ENCODE measurements at places on chromosomes 12 and 14.

GRCh38 chr12:19886639-19887064 is 447.4 kb downstream of the AEBP2 start:
- no peak for DNase-seq

DNA sequence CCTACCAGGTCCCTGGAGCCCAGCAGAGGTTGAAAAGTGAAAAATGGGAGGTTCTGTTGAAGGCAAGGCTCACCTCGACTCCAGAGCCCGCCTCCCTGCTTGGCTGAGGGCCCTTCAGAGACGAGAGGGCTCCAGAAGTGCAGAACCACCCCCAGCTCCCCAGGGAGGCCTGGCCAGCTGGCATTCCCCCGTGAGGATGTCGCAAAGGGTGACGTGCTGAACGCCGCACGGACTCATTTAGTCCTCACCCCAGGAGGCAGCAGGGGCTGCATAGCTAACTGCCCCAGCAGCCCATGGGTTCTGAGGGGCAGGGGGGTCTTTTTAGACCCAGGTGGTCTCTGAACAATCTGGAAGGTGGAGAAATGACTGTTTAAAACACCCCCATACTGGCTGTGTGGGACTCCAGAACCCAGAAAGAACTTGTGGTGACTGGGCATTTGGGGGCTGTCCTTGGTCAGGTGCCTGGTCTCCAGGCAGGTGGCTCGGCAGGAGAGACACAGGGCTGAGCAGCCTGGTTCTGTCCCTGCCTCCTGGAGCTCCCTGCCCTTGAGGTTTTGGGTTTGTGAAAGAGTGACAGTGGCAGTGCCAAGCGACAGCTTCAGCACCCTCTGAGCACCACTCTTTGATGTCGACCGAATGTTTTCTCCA is 32.0 kb downstream of the ANAPC7 start:
- DNase-seq, result peak; percentile 78

DNA sequence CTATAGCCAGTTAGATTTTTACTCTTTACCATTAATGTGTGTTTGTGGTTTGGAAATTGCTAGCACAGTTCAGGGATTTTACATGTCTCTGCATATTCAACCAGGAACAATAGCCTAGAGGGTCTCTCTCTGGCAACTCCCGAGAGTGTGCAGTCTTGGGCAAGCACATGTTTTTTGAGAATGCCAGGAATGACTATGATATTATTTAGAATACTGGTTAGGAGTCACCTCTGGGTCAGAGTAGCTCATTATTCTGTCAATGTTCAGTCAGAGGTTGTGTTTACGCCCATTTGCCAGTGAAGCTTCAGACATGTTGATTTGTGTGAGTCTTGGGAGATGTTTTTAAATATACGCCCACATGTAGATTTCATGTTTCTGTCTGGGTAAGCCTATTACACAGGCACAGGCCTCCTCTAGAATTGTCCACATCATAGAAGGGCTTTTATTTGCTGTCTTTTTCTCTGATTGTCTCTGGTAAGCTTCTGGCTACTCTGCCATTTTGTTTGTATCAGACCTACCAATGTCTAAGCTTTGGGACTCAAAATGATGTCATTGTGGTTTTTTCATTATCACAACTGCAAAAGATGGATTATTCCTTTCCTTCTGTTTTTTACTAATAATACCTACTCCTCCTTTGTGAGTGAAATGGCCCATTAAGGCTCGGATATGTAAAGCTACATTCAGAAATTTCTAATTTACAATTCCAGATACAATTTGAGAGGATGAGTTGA is 203.1 kb upstream of the PPFIA2 start:
- DNase-seq, result no peak

DNA sequence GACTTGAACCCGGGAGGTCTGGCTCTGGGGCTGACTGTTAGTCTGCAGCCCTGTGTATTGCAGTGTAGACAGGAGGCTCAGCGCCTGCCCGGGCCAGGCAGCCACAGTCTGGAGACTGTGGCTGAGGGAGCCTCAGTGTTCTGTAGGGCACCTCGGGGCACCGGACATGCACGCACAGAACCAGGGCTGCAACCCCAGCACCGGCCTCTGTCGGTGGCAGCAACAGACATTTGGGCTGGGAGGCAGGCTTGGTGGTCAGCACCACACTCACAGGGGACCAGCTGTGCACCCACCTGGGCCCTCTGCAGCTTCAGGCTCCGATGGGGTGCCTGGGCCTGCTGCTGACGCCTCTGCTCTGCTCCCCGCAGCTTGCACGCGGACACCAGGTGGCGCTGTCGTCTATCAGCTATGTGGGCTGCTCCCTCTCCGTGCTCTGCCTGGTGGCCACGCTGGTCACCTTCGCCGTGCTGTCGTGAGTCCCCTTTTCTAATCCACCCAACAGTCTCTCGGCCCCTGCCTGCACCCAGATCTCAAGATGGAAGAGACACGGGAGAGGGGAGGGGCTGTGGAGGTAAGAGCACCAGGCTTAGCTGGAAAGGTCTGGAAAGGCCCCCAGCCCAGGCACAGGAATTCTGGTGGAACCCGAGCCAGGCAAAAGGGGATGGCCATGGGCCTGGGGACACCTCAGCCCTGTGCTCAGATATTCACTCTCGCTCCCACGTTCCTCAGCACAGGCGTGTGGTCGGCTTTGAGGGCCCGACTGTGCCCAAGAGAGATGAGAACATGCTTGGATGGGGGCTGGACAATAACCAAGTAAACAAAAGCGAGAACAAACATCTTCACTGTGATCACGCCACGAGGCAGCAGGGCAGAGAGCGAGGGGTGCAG is 151.0 kb downstream of the ADGRD1 start:
- peak; percentile 66 for DNase-seq

DNA sequence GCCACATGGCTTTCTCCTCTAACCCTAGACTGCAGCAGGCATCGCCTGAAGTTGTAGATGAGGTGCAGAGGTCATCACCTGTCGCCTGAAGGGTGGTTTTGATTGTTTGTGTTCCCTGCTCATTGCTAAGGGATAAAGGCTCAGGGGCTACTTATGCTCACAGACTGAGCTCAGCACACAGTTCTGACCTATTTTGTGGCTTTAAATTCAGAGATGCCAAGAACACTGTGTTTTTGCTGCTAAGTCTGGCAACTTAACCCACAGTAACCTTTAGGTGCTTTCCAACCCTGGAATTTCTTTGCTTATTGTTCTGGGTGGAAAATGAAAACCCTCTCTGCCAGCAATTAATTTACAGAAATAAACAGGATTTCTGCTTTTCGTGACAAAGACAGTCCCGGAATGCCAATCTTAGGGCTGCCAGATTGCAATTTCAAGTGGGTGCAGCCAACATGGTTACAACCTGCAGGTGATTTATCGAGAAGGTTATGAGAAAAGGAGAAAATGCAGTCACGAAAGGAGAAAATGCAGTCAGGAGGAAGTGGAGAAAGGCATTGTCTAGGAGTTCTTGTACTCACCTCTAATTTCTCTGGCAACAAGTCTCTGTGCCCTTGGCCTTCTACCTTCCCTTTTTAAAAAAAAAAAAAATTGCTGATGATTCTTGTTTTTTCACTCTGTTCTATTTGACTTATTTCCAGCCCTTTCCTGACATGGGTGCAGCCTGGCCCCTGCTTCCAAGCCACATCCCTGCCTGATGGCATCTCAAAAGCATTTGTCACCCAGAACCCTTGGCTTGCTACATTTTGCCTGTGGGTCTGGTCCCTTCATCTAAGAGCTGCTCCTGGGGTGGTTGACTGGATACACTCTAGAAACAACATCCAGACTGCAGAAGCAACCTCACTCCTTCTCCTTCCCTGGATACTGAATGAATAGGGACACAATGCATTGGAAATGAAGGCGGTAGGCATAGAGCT is 23.3 kb downstream of the NPC2 start:
- DNase-seq, result no peak

GRCh38 chr14:31994391-31995033 is 82.6 kb upstream of the ARHGAP5 start:
- DNase-seq, result no peak

- DNase-seq, result no peak
These were observed 566.9 kb downstream of the NRXN3 start for GRCh38 chr14:78737116-78737515.

- no peak for DNase-seq
These were observed 201.1 kb downstream of the TMEM117 start for GRCh38 chr12:44036875-44037443.

GRCh38 chr12:65602253-65602609 is 222.1 kb upstream of the HMGA2 start:
- no peak for DNase-seq

GRCh38 chr12:42921741-42922504 is 332.4 kb upstream of the PRICKLE1 start:
- DNase-seq, result no peak

DNA sequence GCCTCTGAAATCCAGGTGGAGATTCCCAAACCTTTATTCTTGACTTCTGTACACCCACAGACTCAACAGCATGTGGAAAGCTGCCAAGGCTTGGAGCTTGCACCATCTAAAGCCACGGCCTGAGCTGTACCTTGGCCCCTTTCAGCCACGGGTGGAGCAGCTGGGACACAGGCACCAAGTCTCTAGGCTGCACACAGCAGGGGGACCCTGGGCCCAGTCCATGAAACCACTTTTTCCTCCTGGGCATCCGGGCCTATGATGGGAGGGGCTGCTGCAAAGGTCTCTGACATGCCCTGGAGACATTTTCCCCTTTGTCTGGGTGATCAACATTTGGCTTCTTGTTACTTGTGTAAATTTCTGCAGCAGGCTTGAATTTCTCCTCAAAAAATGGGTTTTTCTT is 32.0 kb downstream of the EIF2S3B start:
- no peak for DNase-seq

GRCh38 chr12:26846416-26846815 is 13.4 kb upstream of the ITPR2 start:
- DNase-seq, result no peak

Measured in activated B cell treated with CpG ODN at 0.5 μM for 24 hours (primary cell).